Hematopoietic multipotent progenitor cell (in vitro differentiated cells): ENCODE measurements at places on chromosomes 11 and 22. TPM values are rescaled to one million over a fixed set of nuclear protein-coding genes. Genes with fewer than 3 reads are reported as not detected.

DNA sequence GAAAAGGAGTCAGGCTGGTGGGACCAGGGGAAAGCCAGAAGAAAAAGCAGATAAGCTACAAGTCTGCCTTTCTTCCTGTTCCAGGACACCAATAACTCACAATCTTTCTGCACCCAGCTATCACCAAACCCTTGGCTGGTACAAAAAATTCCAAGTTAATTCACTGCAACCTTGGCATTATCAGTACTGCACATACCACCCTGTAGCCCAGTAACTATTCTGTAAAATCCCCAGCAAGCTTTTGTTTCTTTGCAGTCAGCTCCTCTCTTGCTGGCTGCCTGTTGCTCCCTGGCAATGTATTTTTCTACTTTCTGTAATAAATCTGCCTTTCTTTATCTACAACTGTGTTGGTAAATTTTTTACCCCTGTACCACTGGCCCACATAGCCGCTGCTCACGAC, 20.7 kb upstream of the DKK3 start:
- no peak for DNase-seq

GRCh38 chr22:24894998-24895397, 51.5 kb downstream of the LHFPL7 start:
- DNase-seq = no peak

GRCh38 chr11:127919206-127920000, 668.0 kb downstream of the ETS1 start:
- DNase-seq = no peak

DNA sequence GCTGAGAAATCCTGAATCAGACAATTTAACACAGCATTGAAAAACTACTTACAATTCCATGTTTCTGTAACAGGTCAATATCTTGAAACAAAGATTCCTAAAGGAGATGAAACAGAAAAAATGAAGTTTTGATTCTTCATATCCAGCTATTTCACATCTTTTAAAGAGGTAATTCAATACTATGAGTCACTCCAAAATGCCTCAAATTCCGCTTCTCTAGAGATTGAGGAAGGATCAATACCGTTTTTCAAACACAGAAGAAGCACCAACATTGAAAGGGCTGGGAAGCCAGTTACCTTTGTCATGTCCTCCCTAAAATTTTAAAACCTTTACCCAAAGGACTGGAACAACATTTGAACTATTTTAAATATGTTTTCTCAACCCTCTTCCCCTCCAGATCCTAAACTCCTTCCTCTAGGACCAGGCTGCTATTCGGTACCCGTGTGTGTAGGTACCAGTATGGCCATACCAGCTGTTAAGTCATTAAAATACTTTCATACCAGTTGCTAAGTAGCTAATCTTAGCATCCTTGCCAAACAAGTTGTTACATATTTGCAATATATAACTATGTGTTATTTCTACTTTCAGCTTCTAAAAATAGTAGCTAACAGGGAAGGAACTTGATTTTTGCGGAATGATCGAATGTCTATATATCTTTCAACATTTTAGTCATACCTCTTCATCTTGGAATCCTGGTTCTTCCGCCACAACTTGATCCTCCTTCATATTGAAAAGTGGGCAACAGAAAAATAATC, 2.3 kb downstream of the DMC1 start:
- no peak for DNase-seq

GRCh38 chr22:27213294-27213693, 555.9 kb downstream of the MIAT start:
- DNase-seq = no peak

- no peak for DNase-seq
Measured at GRCh38 chr11:101291279-101291678, 161.7 kb upstream of the PGR start.

DNA sequence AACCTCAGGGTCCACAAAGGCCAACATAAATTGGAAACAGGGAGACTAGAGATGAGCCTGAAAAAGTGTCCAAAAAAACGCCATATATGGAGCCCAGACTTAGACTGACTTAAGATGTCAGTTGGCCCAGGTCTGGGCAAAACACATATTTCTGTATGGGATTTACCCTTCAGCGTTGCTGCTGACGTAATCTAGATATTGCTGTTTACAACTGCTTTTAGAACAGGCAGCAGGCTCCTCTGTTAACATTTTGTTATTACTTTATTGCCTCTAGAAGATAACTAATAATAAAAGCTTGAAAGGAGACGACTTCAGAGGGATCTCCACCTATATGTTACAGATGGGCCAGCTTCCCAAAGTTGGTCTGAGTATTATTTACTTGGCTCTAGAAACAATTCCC, 8.7 kb downstream of the ME3 start:
- DNase-seq = no peak

DNA sequence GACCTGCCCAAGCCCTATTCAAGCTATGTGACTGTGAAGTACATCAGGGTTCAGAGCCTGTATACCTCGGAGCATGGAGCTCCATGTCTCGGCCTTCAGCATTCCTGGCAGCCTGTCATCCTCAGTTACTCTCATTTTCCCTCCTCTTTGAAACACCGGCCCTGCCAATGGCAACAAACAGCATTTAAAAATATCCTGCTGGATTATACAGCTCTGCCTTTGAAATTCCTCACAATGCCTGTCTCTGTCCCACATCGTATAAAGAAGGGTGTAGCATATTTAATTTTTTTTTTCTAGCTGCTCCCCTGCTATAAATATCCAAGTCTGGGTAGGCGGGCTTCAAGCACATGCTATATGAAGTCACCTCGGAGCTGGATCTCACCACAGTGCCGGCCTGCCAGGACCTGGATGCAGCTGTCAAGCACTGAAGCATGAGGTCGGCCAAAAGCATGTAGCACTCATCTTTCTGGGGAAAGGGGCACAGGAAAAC, 11.8 kb downstream of the ABTB2 start:
- DNase-seq = no peak

- DNase-seq = peak; percentile 72
Measured at GRCh38 chr11:76236092-76236999, 30.0 kb upstream of the WNT11 start.

DNA sequence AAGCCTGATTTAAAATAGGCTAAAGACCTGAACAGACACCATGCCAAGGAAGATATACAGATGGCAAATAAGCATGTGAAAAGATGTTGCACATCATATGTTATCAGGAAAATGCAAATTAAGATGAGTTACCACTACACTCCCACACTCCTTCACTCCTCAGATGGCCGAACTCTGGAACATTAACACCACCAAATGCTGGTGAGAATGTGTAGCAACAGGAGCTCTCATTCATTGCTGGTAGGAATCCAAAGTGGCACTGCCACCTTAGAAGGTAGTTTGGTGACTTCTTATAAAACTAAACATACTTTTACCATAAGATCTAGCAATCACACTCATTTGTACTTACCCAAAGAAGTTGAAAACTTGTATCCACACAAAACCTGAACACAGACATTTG, 2047.3 kb downstream of the LRRC4C start:
- no peak for DNase-seq

DNA sequence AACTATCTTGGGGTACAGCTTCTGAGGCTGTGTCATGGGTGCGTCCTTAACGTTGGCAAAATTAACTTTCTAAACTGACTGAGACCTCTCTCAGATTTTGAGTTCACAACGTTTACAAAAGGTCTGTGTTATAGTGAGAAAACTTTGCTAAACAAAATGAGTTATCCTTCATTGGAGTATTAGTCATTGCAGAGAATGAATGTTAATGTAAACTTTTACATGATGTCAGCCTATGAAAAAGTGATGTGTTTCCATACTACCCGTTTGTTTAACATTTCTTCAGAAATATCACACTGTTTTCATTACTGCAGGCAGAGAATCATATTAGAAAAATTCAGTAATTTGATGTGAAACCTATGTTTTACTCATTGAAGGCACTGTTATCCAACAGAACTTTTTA, 32.1 kb downstream of the HSD17B12 start:
- DNase-seq = no peak

DNA sequence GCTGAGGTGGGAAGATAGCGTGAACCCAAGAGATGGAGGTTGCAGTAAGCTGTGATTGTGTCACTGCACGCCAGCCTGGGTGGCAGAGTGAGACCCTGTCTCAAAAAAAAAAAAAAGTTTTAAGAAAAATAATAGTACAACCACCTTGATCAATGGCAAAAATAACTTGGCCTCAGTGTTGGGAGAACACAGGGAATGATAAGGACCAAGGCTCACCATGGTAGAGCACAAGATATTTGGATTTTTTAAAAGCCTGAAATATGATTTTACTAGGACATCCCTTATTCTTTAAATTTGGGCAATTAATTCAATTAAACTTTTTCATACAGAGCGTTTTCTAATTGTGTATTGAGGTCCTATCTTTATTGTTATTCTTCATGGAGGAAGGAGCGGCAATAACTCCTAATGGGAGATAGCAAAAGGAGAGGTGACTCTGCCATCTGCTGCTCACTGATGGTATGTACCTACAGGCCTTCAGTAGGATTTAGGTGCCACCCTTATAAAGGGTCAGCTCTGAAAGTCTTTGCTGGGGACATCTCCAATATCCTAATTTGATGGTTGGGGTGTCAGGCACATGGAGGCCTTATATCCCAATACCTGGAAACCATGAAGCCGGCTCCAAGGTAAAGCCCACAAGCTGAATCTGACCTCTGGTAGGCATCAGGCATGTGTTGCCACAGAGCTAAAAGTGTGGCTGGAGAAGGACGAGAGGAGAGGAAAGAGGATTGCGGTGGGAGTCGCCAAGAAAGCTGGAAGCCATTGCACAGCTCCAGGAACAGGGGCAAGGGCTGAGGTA, 21.9 kb upstream of the POLD3 start:
- peak; percentile 66 for DNase-seq

GRCh38 chr22:28019881-28020861, 101.1 kb upstream of the PITPNB start:
- DNase-seq = peak; percentile 58

- no peak for DNase-seq
Measured at GRCh38 chr11:59283311-59283710, 70.6 kb upstream of the MPEG1 start.

GRCh38 chr22:40764763-40765441, 54.2 kb downstream of the SLC25A17 start:
- DNase-seq = no peak

GRCh38 chr11:64660706-64661105, 62.3 kb downstream of the NRXN2 start:
- no peak for DNase-seq

- DNase-seq = no peak
Measured at GRCh38 chr11:111550258-111550657, 9.7 kb downstream of the LAYN start.

GRCh38 chr11:114449845-114450244, 10.6 kb downstream of the REXO2 start:
- no peak for DNase-seq

- no peak for DNase-seq
Measured at GRCh38 chr11:111697933-111698371, 68.2 kb downstream of the PPP2R1B start.

DNA sequence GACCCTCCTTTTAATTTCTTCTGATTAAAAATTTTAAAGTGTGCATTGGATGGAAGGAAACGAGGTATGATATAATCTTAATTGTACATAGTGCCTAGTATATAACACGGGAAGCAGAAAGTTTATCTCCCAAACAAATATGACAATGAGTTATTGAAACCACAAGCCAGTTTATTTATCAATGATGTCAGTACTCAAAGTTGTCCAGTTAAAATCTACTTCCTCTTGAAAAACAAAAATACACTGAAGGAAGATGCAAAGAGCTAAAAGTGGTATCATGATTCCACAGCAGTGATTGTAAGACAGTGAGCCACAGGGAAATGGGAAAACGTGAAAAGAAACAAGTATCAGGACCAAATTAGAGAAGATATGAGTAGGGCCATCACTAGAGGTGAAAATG, 18.8 kb upstream of the OR5B21 start:
- DNase-seq = peak; percentile 8

DNA sequence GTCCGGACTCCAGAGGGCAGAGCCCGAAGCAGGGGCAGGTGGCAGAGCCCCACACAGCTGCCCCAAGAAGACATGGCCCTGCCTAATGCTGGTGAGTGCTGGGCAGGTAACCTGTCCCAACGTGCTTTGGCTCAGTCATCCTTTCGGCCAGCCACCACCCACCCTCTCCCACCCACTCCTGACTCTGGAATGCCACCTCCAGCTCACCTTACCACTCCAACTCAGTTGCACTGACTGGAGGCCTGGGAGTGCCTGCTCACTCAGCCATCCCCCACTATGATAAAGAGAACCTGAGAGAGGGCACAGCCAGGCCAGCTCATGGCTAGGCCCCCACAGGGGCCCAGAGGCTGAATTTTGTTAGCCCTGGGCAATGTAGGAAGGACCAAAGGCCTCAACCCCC, 53.8 kb upstream of the MPEG1 start:
- no peak for DNase-seq

DNA sequence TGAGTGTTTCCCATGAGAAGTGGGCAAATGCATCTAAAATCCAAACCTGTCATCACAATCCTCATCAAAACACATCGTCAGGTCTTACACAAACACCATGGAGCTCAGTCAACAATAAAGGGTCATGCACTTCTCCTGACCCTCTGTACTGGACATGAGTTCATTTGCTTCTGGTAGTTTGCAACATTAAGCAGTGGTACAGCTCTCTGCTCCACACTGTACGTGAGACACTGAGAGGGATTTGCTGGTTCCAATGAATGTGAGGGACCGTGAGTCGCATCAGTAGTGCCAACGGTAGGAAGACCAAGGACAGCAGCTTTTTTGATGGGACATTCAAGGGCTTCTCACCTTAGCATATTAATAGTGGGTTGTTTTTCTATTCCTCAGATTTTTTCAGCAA, 752.3 kb downstream of the OPCML start:
- DNase-seq = no peak

Gene MAPK8IP2
- total RNA-seq = 0.27 TPM

Gene FXYD2
- total RNA-seq = 0.54 TPM

Gene UCP3
- 2.4 TPM for total RNA-seq

Gene MMP8
- 1.3 TPM for total RNA-seq

Gene NCR3LG1
- 1.3 TPM for total RNA-seq

Gene OR52E4
- not detected for total RNA-seq

Gene NTM
- not detected for total RNA-seq

Gene OOSP4A
- not detected for total RNA-seq

Gene APOC3
- not detected for total RNA-seq

Gene CCDC89
- total RNA-seq = under 0.01 TPM

Gene FGF4
- not detected for total RNA-seq

Gene HNRNPUL2
- total RNA-seq = 7.5 TPM

Gene POU2AF1
- 1.1 TPM for total RNA-seq
